ENCODE measurements at places on chromosomes 6 and 20.

DNA sequence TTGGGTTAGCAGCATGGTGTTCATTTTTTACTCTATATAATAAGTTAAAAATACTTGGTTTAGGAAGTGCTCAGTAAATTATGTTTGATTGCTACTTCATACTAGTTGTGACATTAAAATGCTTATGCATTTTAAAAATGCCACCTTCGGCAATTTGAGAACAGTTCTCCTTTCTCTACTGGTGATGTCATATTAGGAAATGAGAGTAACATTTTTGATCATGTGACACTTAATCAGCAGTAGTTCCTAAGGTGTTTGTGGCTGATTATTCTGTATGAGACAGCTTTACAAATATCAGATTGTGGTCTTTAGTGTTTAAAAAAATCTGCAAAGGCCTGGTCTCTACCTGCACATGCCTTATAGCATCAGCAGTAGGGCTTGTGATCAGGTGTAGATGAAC, 4.4 kb downstream of the GZF1 start:
- no peak overlapping the region for H3K4me3 ChIP-seq
- no peak for DNase-seq
- H3K27ac ChIP-seq = no peak overlapping the region
- no peaks in the 10 kb centered on the region for H3K27me3 ChIP-seq
- peaks cover 33% of the 10 kb centered on the region for H3K4me1 ChIP-seq
- no peaks in the 10 kb centered on the region for H3K36me3 ChIP-seq

DNA sequence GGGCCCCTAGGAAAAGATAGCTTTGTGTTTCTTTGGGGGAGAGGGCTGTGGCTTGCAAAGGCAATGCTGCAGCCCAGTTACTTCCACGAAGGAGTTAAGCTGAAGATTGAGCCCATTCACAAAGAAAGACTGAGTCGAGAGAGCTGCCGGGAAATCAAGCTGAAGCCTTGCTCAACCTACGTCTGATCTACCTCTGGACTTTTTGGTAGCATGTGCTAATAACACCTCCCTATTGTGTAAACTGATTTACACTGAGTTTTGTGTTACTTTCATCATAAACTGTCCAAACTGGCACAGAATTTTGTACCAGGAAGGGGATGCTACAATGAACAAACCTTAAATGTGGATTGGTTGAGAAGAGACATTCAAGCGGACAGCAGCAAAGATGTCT, 23.5 kb downstream of the BANF2 start:
- DNase-seq = no peak
- H3K36me3 ChIP-seq = no peaks in the 10 kb centered on the region
- no peak overlapping the region for H3K4me3 ChIP-seq
- H3K27me3 ChIP-seq = no peaks in the 10 kb centered on the region
- H3K27ac ChIP-seq = no peak overlapping the region
- no peaks in the 10 kb centered on the region for H3K4me1 ChIP-seq

GRCh38 chr6:2900221-2900807, 2.8 kb downstream of the SERPINB9 start:
- no peak for DNase-seq
- H3K4me3 ChIP-seq = peak overlapping the region; percentile 77
- H3K27ac ChIP-seq = peak overlapping the region; percentile 96
- H3K36me3 ChIP-seq = peaks cover 41% of the 10 kb centered on the region
- H3K27me3 ChIP-seq = no peaks in the 10 kb centered on the region

GRCh38 chr6:149246691-149247384, 70.7 kb upstream of the TAB2 start:
- no peaks in the 10 kb centered on the region for H3K27me3 ChIP-seq
- H3K36me3 ChIP-seq = no peaks in the 10 kb centered on the region
- H3K4me1 ChIP-seq = no peaks in the 10 kb centered on the region
- H3K27ac ChIP-seq = peak overlapping the region; percentile 7
- DNase-seq = no peak

DNA sequence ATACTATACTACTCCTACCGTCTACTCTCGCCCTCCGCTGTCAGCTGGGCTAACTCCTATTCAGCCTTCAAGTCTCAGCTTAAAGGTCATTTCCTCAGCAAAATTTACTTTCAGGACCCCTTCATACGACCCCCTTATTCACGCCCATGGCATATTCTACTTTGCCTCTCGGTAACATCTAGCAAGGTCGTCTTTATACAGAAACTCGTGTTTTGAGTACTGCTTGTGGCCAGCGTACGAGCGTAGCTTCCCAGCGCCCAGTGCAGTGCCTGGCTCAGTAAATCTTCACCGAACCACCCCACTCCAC, 546 bp downstream of the CRNKL1 start:
- peaks cover 37% of the 10 kb centered on the region for H3K36me3 ChIP-seq
- no peak for DNase-seq
- no peaks in the 10 kb centered on the region for H3K27me3 ChIP-seq
- peak overlapping the region; percentile 92 for H3K27ac ChIP-seq
- H3K4me1 ChIP-seq = peaks cover 7% of the 10 kb centered on the region

Data from tibial nerve (tissue), 4 donors.